Cerebellar cortex (tissue), 1 donor: ENCODE measurements at places on chromosomes 11 and 22.

DNA sequence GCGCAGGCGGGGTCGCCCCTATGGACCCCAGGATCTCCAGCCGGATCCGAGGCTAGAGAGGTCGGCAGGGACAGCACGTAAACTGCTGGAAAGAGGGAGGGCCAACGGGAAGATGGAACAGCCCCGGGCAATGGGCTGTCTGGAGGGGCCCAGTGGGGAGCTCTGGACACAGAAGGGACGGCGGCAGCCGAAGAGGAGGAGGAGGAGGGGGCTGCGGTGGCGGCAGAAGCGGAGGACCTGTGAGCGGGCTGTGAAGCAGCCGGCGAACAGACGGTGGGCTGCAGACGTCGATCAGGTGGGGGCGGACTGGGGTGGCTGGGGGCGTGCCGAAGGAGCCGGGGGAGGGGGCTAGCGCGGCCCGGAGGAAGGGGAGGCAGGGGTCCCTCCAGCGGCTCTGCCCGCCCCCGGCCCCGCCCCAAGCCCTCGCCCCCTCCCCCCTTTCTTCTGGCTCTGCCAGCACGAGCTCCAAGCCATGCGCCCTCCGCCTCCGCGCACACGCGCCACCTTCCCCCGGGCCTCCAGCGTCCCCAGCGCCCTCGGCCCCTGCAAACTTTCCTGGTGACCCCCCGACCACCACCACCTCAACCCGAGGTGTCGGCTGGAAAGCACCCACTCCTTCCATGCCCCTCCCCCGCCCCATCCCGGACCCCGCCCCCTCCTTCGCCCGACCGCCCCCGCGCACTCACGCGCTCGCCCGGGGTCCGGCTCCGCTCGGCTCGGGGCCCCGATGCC is 432 bp downstream of the TNKS1BP1 start:
- peak; percentile 43 for DNase-seq

- peak; percentile 98 for DNase-seq
These were observed at the start of gene DNAJC4 for GRCh38 chr11:64230171-64230984. Gene DNAJC4 (plus strand): TSS chr11:64230548. CDS start chr11:64230855, 307 bp downstream.

GRCh38 chr22:27613099-27614005 is 188.2 kb downstream of the MN1 start:
- DNase-seq = no peak

DNA sequence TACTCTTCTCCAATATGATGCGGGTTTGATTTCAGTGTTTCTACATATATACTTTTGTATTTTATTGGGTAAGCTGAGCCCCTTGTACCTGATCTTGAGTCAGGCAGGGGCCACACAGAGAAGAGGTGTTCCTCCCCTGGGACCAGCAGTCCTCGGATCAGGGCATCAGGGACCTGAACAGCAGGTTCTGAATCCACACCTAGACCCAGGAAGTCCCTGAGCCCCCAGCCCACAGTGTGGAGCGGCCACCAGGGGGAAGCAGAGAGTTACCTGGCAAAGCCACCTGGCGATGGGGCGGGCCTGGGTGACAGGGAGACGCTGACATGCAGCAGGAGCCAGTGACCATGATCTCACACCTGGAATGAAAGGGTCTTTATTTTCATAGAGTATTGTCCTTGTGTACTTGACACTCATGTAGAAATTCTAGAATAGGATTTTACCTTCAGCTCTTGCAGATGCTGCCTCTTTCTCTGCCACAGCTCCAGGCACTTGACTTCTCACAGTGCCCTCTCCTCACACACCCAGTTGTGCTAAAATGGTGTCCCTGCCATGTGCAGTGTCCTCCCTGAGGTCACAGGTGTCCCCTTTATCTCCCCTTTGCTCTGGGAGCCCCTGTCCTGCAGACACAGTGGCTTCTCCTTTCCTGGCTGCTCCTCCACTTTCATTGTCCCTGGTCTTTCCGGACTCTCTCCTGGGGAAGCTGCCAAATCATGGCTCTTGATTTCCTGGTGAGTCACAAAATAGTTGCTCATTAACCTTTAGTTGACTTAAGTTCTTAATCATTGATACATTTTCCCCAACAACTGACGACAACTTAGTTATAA is 48.5 kb downstream of the GGTLC2 start:
- peak; percentile 14 for DNase-seq

- no peak for DNase-seq
These were observed 107.6 kb downstream of the CSNK2A3 start for GRCh38 chr11:11245453-11245852.

- no peak for DNase-seq
These were observed 192.9 kb downstream of the INSC start for GRCh38 chr11:15307619-15308024.

DNA sequence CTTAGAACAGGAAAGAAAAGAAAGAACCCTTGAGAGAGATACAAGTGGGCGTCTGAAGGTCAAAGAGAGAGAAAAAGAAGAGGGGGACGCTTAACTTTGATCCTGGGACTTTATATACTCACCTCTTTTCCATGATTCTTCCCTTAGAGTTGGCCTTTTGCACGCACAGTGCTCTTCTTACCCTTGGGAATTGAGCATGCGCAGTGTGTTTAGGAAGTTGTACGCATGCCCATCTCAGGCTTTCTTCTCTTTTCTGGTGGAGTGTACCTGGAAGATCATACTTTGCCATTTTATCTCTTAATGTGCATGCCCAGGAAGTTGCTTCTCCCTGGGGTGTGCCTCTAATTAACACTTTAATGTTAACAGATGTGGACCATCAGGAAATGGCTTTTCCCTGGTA is 229.6 kb upstream of the ANO3 start:
- DNase-seq = no peak

DNA sequence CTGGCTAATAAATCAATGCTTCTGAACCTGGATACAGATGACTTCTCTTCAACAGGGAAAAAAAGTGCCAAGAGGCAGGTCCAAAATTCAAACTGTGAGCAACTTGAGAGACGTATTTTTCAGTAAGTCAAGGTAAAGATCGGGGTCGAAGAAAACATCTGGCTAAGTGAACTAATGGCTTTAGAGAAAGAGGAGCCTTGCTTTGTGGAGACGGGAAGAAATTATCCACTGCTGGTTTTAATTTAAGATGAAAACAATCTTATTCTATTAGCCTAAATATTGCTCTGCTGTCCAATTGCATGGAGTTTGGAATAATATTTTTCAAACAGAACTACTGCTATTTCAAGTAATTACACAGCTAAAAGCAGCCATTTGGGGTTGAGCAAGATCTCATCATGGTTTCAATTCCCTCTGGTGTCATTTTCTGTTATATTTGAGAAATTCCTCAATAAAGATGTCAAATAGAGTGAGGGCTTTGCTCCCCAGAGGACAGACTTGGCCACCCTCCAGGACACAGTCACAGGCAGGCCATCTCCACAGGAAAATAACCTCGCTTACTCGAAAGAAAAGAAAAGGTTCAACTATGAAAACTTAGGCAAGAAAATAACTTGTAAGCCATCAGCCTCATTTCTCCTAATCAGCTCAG is 29.8 kb downstream of the SCUBE1 start:
- no peak for DNase-seq

DNA sequence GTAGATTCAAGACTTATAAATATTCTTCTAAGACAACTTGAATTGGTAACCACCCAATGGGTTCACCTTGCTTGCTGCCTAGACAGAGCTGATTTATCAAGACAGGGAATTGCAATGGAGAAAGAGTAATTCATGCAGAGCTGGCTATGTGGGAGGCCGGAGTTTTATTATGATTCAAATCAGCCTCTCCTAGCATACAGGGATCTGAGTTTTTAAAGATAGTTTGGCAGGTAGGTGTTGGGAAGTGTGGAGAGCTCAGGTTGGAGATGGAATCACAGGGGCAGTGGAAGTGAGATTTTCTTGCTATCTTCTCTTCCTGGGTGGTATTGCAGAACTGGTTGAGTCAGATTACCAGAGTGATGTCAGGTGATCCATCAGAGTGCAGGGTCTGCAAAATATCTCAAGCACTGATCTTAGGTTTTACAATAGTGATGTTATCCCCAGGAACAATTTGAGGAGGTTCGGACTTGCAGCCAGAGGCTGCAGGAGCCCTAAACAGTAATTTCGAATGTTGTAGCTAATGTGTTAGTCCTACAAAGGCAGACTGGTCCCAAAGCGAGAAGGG is 1448.6 kb upstream of the RAG2 start:
- no peak for DNase-seq

- DNase-seq = peak; percentile 37
These were observed 892 bp downstream of the GDPD5 start for GRCh38 chr11:75524665-75525432.

- DNase-seq = peak; percentile 87
These were observed at the start of gene GRAMD1B for GRCh38 chr11:123429913-123430720. Gene GRAMD1B (plus strand): TSS chr11:123430269. CDS start chr11:123430793, 524 bp downstream.

- no peak for DNase-seq
These were observed 85.8 kb downstream of the MYO7A start for GRCh38 chr11:77213589-77214428.

- no peak for DNase-seq
These were observed 120.7 kb upstream of the SERPIND1 start for GRCh38 chr22:20653012-20653794.

DNA sequence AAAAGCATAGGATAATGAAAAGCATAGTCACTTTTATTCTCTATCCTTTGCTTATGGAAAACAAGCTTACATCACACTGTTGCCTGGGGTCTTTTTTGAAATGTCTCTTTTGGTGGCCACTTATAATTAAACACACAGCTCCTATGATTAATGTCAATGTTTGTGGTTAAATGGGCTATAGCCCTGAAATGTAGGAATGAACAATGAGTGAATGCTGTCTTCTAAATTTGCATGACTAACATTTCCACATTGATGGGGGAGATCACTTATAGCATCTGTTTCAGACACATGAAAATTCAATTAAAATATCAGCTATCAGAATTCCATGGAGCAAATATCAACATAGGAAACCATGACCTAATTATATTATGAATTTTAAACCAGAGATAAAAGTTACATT is 171.4 kb upstream of the FAT3 start:
- DNase-seq = no peak

DNA sequence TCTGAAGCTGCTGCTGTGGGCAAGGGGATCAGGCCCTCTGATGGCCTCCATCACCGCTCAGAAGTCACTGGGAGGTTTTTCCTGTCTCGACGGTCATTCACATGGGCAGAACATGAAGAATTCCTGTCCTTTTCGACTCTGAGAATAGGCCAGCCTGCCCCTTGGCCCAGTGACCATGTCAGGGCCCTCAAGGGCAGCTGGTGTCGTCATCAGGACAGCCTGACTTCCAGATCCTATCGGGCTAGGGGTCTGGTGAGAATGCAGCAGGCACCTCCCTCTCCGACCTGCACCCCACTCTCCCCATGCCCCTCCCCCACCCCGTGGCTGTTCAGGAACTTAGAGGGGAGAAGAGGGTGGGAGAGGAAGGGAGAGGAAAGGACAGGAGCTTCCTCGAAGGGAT is 3.6 kb downstream of the TP53I11 start:
- DNase-seq = no peak

DNA sequence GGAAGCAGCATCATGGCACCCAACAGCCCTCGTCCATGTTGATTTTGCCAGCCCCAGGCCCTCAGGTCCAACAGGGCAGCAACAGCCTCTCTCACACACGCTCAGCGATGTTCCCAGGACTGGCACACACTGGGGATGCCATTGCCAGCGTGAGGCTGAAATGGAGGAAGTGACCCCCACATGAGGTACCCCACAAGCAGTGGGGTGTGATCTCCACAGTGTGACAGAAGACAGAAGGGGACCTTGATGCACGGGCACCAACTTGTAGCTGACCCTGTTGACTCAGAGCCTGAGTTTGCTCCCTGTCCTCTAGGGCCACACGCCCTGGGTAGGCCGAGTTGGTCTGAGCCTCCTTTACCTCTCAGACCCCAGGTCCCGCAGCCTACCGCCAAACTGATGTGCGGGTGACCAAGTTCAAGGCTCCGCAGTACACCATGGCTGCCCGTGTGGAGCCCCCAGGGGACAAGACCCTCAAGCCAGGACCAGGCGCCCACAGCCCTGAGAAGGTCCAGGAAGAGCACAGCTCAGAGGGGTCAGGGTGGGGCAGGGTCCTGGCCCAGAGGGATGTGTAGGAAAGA is 6.2 kb downstream of the SCGB1C1 start:
- DNase-seq = no peak

DNA sequence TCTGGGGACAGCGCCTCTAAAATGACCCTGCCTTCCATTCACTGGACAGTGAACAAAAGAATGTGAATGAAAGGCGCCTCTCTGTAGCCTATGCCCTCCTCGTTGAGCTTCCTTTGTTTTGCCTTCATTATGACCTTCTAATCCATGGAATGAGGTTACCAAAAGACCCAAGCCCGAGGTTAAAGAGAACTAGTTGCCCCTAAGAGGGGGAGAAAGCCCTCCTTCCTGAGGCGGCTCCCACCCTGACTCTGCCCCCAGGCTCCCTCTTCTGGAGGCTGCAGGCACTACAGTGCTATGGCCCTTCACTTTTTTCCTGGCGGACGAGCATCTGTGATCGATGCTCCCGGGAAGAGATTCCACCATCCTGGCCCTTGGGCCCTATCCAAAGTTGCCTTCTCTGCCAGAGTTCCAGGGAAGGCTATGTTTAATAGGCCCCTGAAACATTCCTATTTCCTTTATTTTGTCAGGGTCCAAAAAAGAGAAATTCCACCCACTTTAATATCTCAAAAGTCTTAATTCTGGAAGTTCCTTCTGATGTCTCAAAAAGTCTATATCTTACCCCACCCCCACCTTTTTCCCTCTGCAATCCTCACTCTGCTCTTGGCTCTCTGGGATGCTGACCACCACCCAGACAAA is 147.3 kb downstream of the FEZ1 start:
- peak; percentile 71 for DNase-seq

DNA sequence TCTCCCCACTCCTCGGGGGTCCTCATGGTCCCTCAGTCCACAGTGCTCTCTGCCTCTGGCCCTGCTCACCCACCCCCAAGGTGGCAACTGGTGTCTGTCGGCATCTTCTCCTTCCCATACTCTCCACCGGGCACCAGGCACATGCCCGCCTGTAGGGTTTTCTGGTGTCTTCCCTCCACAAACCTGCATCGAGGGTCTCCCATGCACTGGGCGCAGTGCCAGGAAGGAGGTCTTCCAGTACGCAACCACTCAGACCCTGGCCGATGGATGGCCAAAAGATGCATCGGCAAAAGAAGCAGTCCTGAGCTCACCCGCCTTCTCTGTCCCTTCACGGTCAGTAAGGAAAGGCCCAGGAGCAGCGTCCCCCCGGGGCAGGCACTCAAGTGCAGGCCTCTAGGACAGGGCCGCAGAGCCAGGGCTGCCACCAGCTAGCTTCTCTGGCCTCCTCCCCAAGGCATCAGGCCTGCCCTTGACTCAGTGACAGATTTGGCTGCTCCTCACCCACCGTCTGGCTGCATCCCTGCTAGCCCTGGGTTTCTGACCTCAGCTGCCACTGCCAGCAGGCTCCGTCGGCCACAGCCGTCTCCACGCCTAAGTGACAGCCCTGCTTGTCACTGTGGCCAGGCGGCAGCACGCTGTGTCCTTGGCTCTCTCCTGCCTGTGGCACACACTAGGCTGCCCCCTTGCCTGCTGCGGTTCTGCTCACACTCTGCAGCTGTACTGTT is 32.1 kb upstream of the IGSF9B start:
- DNase-seq = peak; percentile 95

DNA sequence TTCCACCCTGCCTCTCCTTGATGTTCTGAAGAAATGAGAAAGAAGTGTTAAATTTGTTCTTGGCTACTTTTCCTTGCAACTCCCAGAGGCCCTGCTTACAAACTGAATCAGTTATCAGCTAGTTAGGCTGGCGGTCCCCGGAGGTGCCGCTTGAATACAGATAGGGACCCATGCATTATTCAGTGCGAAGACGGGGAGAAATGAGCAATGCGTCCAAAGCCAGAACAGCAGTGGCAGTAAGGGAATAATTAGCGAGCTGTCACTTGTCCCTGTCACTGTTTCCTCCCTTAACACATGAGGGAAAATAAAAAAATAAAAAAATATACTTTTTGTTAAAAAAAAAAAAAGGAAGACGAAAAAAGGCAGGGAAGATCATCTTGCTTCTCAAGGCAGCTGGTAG is 528.1 kb downstream of the MN1 start:
- DNase-seq = no peak
